NCI-H187 treated with DMSO at 0.1 percent for 48 hours (cell line): ENCODE measurements at places on chromosomes 11 and 22.

GRCh38 chr22:34993548-34993947 is 72.4 kb upstream of the ISX start:
- DNase-seq = no peak

DNA sequence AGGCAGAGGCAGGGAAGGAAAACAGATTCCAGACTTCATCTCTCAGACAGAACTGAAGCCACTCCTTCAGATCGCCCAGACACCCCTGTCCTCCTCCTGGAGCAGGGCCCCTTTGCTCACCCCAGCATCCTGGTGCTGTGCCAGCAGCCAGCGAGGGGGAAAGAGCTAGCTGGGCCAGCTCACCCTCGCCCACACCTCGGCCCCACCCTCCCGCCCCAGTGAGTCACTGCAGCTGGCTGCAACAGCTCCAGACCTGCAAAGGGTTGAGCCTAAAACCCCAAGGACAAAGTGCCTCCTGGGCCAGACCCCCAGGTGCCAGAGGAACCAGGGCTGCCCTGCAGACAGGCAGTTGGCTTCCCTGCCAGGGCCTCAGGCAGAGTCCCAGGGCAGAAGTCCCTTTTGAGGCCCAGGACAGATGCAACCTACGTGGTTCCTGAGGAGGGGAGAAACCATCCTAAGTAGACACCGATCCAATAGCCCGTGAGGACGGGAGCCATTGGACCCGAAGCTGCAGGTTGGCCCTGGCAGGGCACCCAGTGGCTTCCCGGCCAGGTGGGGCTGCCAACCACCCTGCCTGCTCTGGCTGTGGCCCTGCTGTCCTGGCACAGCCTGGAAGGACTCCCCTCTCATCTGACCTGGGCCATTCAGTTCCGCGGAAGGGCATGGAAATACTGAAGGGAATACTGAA is 7.2 kb downstream of the AHNAK start:
- no peak for DNase-seq

DNA sequence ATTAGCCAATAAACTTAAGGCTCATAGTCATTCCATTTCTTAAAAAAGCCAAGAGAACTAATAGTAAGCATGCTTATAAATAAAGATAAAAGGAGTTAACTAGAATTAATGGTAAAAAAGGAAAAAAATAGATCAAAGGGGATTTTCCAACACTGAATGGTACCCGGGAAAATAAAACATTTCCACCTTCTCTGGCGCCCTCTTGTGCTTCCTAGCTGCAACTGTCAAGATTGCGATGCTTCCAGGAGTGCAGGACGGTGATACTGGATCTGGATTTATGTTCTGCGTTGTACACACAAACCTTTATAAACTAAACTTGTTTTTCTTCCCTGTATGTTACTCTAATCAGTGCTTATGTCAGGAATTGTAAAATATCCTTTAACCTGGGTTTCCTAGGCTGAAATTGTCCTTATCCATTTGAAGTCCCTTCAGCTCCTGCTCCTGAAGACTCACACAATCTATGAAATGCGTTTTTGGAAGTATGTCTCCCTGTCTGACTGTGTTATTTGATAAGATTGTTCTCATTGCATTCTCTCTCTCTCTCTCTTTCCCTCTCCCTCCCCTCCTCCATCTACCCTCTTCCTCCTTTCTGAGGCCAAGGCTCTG is 9.6 kb upstream of the HTATIP2 start:
- peak; percentile 19 for DNase-seq

DNA sequence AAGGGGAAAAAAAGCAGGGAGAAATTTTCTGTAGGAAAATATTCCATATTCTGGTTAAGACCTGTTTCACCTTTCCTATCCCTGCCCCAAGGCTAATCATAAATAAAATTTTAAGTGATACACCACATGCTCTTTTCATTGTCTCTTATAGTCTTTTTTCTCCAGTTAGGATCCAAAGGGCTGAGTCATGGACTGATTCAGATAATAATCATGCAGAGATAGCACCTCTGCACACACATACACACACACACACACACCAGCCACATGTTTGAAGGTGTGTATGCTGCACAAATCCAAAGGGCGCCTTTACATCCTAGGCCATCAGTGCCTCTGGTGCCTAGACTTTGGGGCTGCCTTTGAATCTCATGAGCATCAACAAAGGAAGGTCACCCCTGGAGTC is 35.5 kb upstream of the CWF19L2 start:
- DNase-seq = no peak

DNA sequence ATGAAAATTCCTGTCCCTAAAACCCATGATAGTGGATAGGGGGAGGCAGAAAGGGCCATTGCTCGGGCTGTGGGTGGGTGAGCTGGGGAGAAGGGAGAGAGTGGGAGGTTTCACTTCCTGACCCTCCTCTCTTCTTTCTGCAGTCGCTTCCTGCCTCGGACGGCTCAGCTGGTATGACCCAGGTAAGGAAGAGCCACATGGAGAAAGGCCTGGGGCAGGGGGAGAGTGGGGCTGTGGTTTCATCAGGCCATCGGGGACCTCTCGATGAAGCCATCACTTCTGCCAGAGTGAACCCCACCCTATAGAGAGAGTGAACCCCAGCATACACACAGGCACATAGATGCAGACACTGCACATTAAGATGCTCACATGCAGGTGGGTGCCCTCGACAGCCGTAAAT is 12.6 kb downstream of the CD5 start:
- DNase-seq = no peak

DNA sequence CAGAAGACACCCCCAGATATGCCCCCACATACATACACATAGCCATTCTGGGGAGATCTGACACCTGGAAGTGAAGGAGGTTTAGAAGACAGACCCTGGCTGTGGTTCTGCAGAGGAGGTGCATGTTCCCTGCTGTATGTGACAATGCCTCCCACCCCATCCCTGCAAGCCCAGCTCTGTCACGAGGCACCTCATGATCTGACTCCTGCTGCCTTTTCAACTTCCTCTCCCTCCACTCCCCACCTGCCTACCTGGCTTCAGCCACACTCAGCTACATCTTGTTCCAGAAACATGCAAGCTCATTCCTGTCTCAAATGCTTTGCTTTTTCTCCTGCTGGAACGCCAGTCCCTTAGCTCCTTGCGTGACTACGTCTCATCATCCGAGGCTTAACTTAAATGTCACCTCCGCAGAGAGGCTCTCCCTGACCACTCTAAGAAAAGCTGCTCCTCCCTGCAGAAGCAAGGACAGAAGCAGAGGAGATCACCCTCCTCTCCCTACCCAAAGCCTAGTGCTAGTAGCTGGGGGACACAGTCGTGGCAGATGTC is 114.5 kb downstream of the FEZ1 start:
- DNase-seq = no peak

GRCh38 chr11:46577058-46577457 is 16.8 kb downstream of the AMBRA1 start:
- no peak for DNase-seq

DNA sequence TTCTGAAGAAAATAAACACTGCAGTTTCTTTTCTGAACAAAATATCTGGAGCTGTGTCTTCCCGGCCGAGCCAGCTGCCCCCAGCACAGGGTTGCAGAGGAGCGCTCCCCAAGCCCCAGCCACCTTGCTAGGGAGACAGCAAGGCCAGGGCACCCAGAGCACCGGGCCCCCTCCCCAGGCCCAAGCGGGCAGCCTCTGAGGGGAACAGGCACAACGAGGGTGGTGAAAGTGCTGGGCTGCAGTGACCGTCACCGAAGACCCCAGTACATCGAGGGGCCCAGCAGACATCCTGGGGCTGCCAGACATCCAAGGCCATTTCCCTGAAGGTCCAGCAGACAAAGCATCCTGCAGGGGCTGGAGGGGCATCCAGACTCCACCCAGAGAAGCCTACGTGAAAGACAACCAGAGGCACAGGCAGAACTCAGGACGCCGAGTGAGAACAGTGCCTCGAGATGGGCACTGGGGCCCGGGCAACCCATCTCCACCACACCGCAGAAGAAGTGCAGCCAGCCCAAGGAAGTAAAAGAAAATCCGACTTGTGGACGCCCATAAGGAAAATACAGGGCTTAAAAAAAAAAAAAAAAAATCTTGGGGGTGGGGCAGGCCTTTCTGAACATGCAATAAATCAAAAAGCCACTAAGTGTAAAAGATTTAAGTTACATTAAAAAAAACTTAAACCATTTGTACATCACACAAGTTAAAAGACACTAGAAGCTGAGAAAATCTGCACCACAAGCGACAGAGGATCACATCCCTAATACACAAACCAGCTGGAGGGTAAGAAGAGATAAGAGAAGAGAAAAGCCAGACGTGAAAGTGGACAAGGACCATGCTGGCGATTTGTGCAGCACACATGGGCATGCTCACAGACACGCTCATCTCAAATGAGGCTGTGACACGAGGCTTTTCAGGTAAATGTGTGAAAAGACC is 36.0 kb upstream of the COMT start:
- DNase-seq = no peak

- no peak for DNase-seq
Observed at GRCh38 chr22:49199224-49199623, 628.4 kb downstream of the BRD1 start.

DNA sequence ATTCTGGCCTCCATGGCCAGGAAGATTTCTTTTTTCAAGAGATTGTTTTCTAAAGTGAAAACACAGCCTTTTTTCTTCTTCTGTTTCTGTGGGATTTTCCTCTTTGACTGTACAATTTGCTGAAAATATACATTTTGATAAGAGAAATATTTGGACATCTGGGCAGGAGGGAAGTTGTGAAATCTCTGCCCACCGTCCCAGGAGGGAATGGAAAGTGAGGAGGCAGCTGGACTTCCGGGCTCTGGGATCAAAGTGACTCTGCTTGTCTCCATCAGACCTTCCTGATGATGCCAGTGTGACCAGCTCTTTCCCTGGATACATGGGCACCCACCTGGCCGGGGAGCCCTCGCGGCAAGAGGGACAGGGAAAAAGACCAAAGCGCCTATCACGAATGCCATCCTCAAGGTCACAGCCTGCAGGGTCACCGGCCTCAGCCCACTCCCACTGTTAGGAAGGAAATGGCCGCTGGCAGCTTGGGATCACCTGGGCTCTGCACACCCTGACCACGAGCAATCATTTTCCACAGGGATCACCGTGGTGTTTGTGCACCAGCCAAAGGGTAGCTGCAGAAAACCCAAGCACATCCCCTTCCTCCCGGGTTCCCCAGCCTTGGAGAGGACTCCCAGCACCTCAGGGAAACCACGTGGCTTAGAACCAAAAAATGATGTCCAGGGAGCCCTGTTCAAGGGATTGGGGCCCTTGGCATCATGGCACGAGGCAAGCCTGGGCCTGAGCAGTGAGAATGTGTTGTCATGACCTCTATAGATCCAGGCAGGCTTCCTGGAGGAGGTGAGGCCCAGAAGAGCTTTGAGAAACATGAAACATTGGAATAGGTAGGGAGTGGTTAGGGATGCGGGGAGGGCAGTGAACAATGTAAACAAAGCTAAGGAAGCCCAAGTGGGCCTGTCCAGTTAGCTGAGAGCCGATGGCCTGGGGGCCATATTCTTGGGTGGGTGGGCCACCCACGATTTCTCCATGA is 29.1 kb upstream of the CCND1 start:
- no peak for DNase-seq

- DNase-seq = no peak
Observed at GRCh38 chr11:126361400-126361799, 5.9 kb downstream of the ST3GAL4 start.

GRCh38 chr11:63945477-63946163 is 6.8 kb downstream of the NAA40 start:
- no peak for DNase-seq

- DNase-seq = no peak
Observed at GRCh38 chr11:107859459-107860239, 1.1 kb upstream of the SLC35F2 start.

DNA sequence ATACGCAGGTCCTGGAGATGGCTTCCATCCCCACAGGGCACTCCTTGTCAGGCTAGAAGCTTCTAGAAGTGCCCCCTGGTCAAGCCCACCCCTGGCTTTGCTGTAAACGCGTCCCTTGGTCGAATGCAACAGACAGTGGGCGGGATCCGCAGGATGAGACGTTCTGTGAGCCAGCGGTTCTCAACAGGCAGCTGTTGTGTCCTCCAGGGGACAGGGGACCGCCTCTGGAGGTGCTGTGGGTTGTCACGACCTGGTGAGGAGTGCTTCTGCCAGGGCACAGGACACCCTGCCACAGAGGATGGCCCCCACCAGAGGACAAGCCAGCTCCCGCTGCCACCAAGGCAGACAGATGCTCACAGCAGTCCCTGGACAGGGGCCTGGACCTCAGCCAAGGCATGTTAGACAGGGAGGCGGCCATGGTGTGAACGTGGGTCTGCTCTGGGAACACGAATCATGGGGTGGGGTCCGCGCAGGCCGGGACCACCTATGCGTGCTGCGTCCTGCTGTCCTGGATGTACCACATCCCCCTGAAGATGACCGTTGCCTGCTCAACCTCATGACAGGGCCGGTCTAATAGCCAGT is 11.7 kb downstream of the CRELD2 start:
- no peak for DNase-seq

DNA sequence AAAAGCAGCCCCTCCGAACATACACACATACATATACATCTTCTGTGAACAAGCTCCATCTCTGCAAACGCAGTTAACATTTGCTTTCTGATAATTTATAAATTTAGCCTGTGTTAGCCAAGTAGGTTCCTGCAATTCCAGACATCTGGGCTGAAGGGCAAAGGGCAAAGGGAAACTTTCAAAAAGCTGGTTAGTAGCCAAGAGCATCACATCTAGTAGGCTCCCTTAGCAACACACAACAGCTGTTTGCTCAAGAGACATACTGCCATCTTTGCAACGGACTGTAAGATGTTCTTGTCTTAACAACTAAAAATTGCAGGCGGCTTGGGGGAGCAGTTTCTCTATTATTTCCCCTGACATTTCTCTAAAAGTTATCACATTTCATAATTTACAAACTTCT is 134.9 kb downstream of the RBFOX2 start:
- no peak for DNase-seq

- DNase-seq = no peak
Observed at GRCh38 chr11:70133771-70134335, 55.7 kb downstream of the ANO1 start.

DNA sequence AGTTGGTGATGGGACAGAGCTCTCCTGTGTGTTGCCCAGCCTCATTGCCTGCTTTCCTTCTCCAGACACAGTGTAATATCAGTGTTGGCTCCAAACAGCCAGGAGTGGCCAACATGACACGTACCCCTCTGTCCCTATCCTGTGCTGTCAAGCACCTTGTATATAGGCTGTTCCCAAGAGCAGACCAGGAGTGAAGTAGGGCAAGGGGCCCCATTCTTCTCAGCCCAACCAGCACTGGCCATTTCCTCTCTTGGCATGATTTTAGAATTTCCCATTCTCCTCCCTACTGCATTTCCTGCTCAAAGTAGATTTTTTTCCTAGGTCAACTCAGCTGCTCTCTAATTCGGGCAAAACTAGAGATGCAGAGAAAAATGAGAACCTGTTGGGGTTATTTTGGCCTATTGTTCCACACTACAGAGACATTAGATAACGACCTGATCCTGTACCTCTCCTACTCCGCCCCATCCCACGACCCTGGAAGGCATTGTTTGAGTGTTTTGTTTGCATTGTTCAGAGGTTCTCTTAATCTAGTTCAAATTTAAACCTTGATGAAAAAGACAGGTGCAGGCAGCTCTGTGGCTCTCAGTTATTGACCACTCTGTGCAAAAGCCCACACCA is 95.6 kb downstream of the RASSF10 start:
- DNase-seq = no peak

GRCh38 chr22:41177622-41178424 is 27.3 kb upstream of the L3MBTL2 start:
- DNase-seq = no peak

- no peak for DNase-seq
Observed at GRCh38 chr22:31952094-31952401, 7.7 kb downstream of the YWHAH start.

GRCh38 chr22:38398609-38399461 is 56.2 kb downstream of the KCNJ4 start:
- DNase-seq = no peak
